ENCODE measurements at places on chromosomes 11 and 22.

DNA sequence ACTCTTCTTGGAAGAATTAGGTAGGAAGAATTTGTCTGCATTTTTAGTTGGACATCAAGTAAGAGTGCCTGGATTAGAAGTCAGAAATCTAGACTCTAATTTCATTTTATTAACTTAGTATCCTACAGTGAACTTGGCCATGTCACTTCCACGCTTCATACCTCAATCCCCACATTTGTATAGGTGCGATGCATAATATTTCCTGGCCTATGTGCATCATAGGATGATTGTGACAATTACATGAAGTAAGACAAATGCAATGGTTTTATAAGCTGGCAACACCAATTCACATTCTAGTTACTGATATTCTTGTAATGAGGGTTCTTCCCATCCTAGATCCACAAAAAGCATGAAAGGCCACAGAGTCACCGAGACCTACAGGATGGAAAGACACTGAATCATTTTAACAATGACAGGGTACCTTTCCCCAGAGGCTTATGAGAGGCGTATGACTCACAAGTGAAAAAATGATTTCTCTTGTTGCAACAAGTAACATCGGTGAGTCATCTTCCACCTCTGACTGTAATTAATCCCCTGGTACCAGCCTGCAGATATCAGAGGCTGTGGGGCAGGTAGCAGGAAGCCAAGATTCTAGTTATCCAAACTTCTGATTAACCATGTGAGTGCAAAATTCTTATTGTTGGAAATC is 56.0 kb upstream of the OR5AK2 start:
- DNase-seq = no peak

GRCh38 chr22:45935573-45935972 is 41.4 kb downstream of the WNT7B start:
- DNase-seq = no peak

DNA sequence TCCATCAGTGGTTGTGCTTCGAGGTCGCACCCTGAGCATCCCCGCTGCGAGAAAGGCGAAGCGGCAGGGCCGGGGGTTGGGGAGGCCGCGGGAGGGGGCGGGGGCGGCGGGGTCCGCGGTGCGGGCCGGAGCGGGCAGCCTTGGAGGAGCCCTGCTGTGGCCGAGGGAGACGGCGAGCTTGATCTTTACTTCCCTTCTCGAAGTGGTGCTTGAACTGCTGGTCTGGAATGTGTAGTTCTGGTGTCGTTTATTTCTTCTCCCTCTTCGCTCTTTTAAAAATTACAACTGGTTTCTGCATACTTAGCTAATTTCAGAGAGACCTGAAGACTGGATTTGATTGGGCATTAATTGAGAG is 1.1 kb downstream of the APLP2 start:
- DNase-seq = no peak

- DNase-seq = no peak
Measured at GRCh38 chr11:61194981-61195695, 8.2 kb upstream of the PGA3 start.

GRCh38 chr11:108565653-108566052 is 27.9 kb downstream of the EXPH5 start:
- DNase-seq = no peak

DNA sequence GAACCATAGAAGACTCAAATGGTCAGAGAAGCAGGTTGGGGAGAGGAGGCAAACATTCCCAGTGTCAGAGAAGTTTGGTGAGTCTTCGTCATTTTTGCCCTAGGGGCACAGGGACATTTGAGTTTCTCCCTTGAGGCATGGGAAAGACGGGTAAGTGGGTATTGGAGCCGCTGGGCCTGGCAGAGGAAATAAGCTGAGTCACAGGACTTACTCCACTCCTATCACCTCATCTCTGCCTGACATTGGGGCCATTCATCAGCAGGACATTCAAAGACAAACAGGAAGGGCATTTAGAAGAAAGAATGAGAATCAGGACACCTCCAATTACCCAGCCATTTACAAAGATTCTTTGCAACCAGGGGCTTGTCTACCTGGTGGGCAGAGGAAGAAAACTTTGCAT is 100.7 kb upstream of the SEZ6L start:
- no peak for DNase-seq

- DNase-seq = no peak
Measured at GRCh38 chr11:17525570-17525969, 18.6 kb downstream of the USH1C start.

All from HS-27A (cell line).